ENCODE measurements at places on chromosomes 16 and 17.

DNA sequence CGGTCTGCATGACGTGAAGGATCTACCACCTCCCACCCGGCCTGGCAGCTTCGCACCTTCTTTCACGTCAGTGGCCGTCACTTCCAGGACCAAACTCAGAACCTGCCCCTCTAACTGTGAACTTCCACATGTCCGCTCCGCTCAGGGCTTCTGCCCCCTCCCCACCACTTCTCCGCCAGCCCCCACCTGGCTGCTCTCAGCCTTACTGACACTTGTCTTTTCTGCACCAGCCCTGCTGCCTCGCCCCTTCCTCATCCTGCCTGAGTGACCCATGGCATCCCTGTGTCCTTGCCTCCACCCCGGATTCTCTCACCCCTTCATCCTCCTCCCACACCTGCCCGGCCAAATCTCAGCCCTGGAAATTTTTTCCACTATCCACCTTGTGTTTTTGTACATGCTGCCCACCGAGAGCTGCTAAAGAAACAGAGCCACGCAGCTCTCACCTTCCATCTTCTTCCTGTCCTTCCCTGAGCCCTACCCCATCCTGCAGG, 14.2 kb downstream of the PIMREG start:
- no peak for DNase-seq

DNA sequence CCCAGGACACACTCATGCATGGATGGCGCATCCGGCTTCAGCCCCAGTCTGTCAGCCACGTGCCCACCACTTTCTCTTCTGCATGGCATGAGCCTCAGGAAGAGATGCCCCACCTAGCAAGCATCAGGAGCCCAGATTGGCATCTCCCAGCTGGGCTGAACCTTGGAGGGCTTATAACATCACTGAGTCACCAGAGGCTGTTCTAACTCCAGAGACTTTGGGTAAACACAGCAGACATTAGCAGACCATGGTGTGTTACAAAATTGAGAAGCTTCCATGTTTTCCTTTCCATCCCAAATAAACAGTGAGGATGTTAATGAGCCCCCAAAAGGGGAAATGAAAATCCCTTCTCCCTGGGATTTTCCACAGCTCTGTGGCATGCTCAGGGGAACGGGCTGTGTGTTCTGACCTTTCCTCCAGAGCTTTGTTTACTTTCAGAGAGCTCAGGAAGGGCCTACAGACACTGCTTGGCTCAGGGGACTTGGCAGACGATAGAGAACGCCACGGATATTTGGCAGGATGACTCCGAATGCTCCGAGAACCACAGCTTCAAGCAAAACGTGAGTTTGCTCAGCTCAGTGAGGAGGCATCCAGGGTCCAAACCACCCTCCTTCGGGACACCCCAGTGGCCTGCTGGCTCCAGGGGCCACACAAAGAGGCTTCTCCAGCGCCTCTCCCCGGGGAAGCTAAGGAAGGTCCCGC, 16.5 kb downstream of the GLP2R start:
- DNase-seq = peak; percentile 62

DNA sequence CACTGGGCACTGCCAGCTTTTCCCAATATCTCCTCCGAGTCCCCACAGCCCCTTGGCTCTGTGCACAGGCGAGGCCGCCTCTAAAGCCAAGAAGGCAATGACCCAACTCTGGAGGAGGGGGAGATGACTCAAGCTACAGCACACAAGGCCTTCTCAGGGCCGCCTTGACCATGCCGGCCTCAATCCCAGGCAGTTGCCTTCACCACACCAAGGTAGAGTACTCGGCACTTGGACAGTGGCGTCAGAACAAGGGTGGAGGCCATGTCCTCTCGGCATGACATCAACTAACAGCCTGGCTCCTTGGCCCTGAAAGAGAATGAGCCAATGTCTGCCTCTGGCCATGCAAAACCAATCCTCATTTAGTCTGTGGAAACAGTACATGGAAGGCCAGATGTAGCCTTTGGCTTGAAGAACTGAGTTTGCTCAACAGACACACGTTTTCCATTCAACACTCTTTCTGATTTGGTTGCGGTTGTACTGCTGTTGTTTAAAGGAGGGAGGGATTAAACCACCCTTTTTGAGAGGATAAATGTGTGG, 139.6 kb downstream of the XYLT1 start:
- peak; percentile 72 for DNase-seq

- no peak for DNase-seq
Measured at GRCh38 chr17:28610376-28610775, 3.6 kb downstream of the RSKR start.

DNA sequence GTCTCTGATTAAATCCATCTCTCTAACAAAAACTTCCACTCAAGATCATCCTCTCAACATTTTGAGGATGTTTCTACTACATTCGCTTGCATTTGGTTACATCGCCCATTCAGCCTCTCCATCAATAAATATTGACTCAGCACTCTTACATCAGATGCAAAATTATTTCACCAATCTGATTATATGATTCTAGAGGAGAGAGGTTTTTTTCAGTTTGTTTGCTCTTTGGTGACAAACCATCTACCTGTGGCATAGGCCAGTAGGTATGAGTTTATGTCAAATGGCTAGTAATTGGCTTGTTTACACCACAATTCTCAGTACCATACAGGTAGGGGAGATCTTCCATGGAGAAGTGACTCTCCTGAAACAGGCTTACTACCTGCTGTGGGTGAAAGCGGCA, 52.3 kb downstream of the TOX3 start:
- no peak for DNase-seq

- no peak for DNase-seq
Measured at GRCh38 chr17:10716218-10716617, 13.6 kb downstream of the TMEM220 start.

GRCh38 chr17:74864866-74865395, 5.2 kb upstream of the GRIN2C start:
- DNase-seq = peak; percentile 37

DNA sequence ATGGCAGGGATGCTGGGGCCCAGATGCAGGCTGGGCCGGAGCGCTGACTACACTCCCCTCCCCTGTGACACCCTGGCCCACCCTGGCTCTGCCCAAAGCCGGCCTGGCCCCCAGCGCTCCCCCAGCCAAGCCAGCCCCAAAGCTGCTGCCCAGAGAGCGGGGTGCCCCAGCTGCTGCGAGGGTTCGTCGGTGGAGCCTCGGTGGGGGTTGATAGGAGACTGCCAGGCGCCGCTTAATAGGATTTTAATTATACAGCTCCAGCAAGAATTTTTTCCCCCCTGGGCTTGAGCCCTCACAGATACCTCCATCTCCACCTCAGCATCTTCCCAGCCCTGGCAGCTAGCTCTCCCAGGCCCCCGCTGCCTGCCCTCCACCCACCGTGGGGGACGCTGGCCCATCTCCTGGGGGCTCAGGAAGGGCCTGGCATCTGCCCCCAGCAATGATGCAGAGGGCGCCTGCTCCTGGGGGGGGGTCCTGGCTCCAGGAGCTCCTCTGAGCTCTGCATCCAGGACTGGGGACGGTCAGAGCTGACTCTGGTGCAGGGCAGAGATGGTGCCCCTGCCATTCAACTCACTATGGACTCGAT, 36.8 kb upstream of the DLX4 start:
- no peak for DNase-seq

- no peak for DNase-seq
Measured at GRCh38 chr16:74468807-74469525, 47.7 kb upstream of the CLEC18B start.

GRCh38 chr17:45997624-45998023, 1.4 kb upstream of the STH start:
- DNase-seq = no peak

DNA sequence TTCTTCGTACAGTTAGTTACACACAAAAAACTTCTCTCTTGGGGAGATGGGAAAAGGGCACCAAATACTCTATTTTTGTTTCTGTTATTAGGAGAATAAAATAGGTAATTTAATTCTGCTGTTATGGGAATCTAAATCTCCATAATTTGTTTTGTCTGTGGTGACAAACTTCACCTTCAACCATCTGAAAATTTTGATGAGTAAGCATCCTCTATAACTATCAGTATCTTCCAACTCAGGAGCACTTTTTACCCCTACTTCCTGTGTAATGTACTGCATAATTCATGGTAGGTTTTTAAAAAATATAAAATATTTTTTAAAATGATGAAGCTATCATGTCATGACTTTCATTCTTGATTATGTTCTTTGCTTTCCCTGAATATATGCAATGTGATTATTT, 33.6 kb upstream of the CNTNAP4 start:
- DNase-seq = no peak

DNA sequence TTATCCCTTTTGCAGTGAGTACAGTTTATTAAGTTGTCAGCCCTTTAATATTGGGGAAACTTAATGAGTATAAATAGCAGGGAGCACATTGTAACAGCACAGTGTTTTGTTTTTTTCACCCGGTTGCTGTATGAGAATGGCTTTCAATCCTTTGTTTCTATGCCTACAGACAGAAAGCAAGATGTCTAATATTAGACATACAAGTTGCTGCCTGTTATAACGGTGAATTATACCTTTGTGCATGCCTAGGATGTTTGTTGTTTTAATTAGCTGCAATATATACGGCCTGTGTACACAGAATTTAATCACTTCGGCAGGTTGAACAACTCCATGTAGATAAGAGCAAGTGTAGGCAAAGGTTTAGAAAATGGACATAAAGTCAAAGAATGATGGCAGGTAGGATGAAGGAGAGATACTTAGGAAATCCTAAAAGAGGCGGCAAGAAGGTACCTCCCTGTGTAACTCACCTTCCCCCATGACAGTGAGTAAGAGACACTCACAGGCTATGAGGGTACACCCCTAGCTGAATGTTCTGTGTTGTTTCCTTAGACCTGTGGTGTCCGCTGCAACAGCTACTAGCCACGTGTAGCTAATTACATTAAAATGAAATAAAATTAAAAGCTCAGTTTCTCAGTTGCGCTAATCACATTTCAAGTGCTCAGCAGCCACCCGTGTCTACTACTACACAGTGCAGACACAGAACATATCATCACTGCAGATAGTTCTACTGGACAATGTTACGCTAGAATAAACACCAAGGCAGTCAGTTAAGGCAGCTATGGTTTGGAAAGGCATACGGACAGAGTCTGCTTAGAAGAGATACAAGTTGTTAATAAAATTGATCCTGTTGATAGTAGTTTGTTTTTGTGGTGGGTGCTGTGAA, 10.9 kb downstream of the SLC7A6OS start:
- DNase-seq = no peak

- DNase-seq = peak; percentile 99
Measured at GRCh38 chr17:75784473-75785015, at the start of gene UNK. TSS of gene UNK (plus strand) at chr17:75784806. CDS start at chr17:75784881, 75 bp downstream.

GRCh38 chr17:43367737-43368242, 31.0 kb upstream of the ARL4D start:
- no peak for DNase-seq

- DNase-seq = peak; percentile 72
Measured at GRCh38 chr16:84795329-84796053, 24.3 kb upstream of the CRISPLD2 start.

- no peak for DNase-seq
Measured at GRCh38 chr16:72783716-72784318, 264.1 kb downstream of the ZFHX3 start.

DNA sequence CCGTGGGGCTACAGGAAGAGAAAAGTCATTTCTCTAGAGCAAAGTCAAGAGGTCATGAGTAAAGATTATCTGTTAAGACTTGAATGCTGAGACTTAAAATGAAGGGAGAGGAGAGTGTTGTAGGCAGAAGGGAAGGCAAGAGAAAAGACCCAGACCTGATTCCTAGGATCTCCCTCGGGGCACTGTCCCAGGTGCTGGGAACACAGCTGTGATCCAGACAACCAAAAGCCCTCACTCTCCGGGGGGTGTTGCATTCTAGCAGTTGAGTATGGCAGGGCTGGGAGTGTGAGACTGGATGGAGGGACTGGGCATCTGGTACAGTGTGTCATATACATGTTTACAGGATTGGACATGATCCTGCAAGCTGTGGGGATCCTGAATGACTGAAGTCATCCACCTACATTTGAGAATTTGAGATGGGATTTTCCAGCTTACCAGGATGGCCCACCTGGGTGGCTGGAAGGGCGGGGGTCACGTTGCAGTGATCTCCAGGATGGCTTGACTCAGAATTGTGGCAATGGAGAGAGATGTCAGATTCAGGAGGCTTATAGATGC, 29.1 kb downstream of the ARSG start:
- DNase-seq = peak; percentile 48

GRCh38 chr16:27369806-27370205, 32.2 kb upstream of the IL21R start:
- DNase-seq = no peak

DNA sequence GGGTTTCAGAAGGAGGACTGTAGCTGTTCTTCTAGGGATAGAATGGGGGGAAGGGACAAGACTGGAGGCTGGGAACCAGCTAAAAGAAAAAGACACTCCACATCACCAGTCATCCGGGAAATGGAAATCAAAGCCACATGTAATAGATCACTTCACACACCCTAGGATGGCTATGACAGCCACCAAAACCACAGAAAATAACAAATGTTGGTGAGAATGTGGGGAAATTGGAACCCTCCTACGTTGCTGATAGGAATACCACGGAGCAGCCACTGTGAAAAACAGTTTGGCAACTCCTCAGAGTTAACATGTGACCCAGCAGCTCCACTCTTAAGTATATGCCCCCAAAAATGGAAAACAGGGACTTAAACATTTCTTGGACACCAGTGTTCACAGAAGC, 2.3 kb downstream of the TLE7 start:
- DNase-seq = no peak

DNA sequence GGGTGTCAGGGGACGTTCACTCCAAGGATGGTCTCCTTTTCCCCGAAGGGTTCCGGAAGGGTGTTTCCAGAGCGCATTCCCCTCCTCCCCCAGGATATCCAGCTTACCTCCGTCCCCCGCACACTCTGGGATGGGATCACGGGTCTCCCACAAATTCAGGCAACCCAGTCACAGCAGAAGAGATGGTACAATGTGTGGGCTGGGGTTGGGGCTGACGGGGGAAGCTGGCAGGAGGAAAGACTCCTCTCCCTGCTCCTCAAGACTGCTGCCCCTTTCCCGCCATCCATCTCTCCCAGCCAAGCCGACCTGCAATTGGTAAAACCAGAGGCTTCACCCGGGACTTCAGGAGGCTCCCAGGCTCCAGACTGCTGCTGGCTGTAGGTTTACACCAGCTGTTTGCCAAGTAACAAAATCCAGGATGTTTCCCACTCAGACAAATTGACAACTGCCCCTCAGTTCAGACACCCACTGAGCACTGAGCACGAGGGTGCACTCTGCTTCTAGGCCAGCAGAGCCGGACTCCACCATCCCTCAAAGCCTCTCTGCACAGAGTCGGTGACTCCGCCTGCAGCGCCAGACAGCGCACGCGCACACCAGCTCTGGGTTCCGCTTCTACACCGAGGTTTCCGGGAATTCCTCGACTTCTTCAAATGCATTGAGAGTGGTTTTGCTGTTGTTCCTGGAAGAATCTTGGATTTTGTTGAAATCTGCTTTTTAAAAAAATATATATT, 37.7 kb downstream of the ASPA start:
- DNase-seq = no peak

- no peak for DNase-seq
Measured at GRCh38 chr17:33438139-33438538, 145.0 kb upstream of the ASIC2 start.

GRCh38 chr17:11240841-11241610, at the start of gene SHISA6:
TSS of gene SHISA6 (plus strand) at chr17:11241213.
- no peak for DNase-seq

GRCh38 chr16:86573646-86574508, 4.5 kb upstream of the FOXL1 start:
- DNase-seq = no peak
